ENCODE measurements at places on chromosomes 1 and 21. TPM values are rescaled to one million over a fixed set of nuclear protein-coding genes. Genes with fewer than 3 reads are reported as not detected.

DNA sequence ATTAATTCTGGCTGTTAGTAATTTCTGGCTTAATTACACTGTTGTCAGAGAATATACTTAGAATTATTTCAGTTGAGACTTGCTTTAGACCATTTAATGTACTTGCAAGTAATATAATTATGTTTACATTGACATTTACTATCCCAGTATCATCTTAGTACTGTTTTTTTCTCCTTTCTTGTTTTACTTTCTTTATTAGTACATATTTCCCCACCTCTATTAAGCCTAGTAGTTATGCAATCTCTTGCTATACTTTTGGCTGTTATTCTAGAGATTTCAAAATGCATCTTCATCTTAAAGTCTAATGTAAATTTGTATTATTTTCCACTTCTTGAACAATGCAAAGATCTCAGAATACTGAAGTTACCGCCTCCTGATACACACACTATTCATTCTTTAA lies 24.4 kb downstream of the BRWD1 start:
- no peak for DNase-seq

- peak; percentile 81 for DNase-seq
Observed at GRCh38 chr1:109773203-109773899, 9.6 kb upstream of the EPS8L3 start.

DNA sequence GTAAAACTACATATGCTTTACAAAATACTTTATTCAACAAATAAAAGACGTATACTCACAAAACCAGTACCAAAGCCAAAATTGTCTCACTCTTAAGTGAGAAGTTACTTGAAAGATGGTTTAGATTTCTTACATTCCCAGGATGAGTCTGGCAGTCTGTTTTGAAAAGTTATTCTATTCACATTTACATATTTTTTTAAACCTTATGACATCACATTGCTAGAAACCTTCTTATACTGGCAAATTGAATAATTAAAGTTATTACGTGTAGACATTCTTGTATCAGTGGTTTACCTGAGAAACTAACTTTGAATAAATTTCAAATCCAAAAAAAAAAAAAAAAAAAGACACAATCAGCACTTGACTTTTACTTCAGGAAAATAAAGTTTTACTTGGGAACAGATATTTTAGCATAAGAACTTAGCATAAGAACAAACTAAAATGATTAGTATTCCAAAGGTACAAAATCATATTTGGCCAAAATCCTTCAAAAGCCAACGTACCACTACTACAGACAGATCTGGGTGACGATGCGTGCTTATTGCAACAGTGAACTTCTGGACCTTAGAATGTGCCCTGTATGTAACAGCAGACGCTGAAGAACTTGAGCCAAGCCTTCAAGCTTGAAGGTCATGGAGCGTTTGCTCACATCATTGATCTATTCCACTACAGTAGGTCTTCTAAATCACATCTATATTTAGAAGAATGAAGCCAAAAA lies 2.5 kb downstream of the CDC42BPA start:
- DNase-seq: no peak

GRCh38 chr1:186967656-186968394 lies 139.1 kb downstream of the PLA2G4A start:
- no peak for DNase-seq

The OR6P1 gene
- not detected for total RNA-seq

The G0S2 gene
- 6.4 TPM for total RNA-seq

Measured in type B pancreatic cell (in vitro differentiated cells).